ENCODE measurements at places on chromosomes 6 and 20.

DNA sequence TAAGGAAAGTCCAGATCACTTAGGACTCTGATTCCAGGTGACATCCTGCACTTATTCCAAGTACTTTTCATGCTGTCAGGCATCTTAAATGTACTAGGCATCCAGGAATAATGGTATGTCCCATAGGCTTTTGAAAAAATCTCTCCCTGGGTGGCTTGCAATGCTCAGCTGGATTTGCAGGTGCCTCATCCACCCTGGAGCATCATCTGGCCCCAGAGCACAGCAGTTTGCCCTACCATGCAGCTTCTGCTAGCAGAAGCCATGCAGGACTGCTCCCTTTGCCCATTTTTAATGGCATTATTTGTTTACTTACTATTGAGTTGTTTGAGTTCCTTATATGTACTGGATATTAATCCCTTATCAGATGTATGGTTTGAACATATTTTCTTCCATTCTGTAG, 45.2 kb downstream of the DZANK1 start:
- H3K36me3 ChIP-seq, result no peaks in the 10 kb centered on the region
- no peak overlapping the region for H3K27ac ChIP-seq
- H3K27me3 ChIP-seq, result no peaks in the 10 kb centered on the region
- no peak overlapping the region for H3K4me3 ChIP-seq
- no peaks in the 10 kb centered on the region for H3K4me1 ChIP-seq

DNA sequence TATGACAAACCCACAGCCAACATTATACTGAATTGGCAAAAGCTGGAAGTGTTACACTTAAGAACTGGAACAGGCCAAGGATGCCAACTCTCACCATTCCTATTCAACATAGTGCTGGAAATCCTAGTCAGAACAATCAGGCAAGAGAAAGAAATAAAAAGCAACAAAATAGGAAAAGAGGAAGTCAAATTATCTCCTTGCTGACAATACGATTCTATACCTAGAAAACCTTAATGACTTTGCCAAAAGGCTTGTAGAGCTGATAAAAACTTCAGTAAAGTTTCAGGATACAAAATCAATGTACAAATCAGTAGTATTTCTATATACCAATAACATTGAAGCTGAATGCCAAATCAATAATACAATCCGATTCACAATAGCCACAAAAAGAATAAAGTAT, 32.4 kb downstream of the OR5V1 start:
- no peak for DNase-seq
- no peaks in the 10 kb centered on the region for H3K36me3 ChIP-seq
- no peak overlapping the region for H3K27ac ChIP-seq
- H3K27me3 ChIP-seq, result no peaks in the 10 kb centered on the region
- no peaks in the 10 kb centered on the region for H3K4me1 ChIP-seq
- H3K4me3 ChIP-seq, result no peak overlapping the region

GRCh38 chr6:107082045-107082444, 33.3 kb downstream of the BEND3 start:
- no peak overlapping the region for H3K4me3 ChIP-seq
- no peaks in the 10 kb centered on the region for H3K4me1 ChIP-seq
- H3K27me3 ChIP-seq, result no peaks in the 10 kb centered on the region

- peak overlapping the region; percentile 85 for H3K27ac ChIP-seq
- H3K4me1 ChIP-seq, result peaks cover 6% of the 10 kb centered on the region
- H3K4me3 ChIP-seq, result peak overlapping the region; percentile 98
Observed at GRCh38 chr20:38748861-38749149, 545 bp downstream of the ACTR5 start.

- peaks cover 6% of the 10 kb centered on the region for H3K4me1 ChIP-seq
- DNase-seq, result no peak
- H3K27ac ChIP-seq, result peak overlapping the region; percentile 65
- no peaks in the 10 kb centered on the region for H3K36me3 ChIP-seq
- no peak overlapping the region for H3K4me3 ChIP-seq
Observed at GRCh38 chr6:11918739-11919605, 93.1 kb upstream of the HIVEP1 start.

DNA sequence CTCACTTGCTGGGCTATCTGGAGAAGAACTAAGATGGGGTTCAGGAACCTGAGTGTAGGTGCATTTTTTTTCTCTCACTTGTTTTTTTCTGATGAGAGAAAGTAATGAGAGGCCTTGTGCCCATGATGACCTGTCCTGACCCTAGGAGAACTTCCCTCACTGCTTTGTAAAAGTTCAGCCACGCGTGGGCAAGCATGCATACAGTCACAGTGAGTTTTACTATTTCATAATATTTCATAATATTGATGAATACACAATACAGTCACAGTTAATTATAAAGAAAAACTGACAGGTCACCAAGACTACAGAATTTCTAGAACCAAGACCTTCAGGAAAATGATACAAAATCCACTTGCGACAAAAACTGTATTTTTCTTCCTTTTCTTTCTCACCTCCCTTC, 111.8 kb downstream of the MAP7 start:
- H3K27me3 ChIP-seq, result no peaks in the 10 kb centered on the region
- H3K27ac ChIP-seq, result peak overlapping the region; percentile 74
- no peaks in the 10 kb centered on the region for H3K36me3 ChIP-seq
- no peak overlapping the region for H3K4me3 ChIP-seq
- DNase-seq, result no peak

GRCh38 chr6:6195080-6195479, 125.4 kb downstream of the F13A1 start:
- no peaks in the 10 kb centered on the region for H3K4me1 ChIP-seq
- peaks cover 5% of the 10 kb centered on the region for H3K27me3 ChIP-seq
- no peak overlapping the region for H3K4me3 ChIP-seq

GRCh38 chr6:151536188-151536479, 42.3 kb downstream of the CCDC170 start:
- DNase-seq, result no peak
- H3K4me1 ChIP-seq, result no peaks in the 10 kb centered on the region
- no peak overlapping the region for H3K4me3 ChIP-seq

DNA sequence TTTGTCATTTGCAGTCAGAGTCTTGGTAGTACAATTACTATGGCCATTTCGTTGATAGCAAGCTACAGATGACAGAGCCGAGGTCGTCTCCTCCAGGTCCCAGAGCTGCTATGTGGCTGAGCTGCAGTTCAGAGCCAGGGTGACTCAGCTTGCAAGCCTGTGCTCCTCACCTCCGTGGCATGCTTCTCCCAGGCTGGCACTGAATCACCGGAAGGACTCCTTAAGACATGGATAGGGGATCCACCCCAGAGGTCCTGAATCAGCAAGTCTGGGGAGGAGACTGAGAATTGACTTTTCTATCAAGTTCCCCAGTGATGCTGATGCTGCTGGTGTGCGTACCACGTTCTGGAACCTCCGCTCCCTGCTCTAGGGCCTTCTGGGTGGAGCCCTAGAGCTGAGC, 291.2 kb downstream of the CDH26 start:
- H3K4me3 ChIP-seq, result no peak overlapping the region
- no peaks in the 10 kb centered on the region for H3K36me3 ChIP-seq
- H3K27ac ChIP-seq, result no peak overlapping the region
- no peaks in the 10 kb centered on the region for H3K4me1 ChIP-seq
- H3K27me3 ChIP-seq, result no peaks in the 10 kb centered on the region
- no peak for DNase-seq

DNA sequence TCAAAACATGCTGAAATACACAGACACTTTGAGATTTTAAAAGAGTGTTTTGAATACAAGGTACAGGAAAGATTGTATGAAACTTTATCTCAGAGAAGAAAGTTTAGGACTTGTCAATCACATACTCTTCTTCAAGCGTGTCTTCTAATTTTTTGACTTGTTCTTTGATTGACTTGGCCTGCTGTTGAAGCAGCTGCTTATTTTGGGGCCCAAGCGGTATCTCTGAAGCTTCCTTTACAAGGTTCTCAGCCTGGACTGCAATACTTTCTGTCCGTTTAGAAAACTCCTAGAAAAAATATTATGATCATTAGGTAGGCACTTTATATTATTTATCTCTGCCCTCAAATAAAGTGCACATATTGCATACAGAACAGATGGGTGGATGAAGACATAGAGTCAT, 201.3 kb downstream of the SYNE1 start:
- H3K27me3 ChIP-seq, result no peaks in the 10 kb centered on the region
- no peaks in the 10 kb centered on the region for H3K36me3 ChIP-seq
- no peaks in the 10 kb centered on the region for H3K4me1 ChIP-seq
- no peak overlapping the region for H3K27ac ChIP-seq
- no peak for DNase-seq

DNA sequence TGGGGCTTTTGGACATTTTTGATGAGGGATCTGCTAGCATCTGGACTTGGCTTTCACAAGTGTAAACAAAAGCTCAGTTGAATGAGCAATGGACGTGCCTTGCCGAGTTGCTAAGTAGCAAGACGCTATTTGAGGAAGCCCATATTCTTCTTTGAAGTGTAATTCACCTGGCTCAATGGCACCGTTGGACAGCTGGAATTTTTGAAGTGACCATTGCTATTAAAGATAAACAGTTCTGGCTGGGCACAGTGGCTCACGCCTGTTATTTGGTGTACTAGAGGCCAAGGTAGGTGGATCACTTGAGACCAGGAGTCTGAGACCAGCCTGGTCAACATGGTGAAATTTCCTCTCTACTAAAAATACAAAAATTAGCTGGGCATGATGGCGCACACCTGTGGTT, 88.8 kb upstream of the SOX4 start:
- DNase-seq, result no peak
- H3K4me3 ChIP-seq, result no peak overlapping the region
- no peak overlapping the region for H3K27ac ChIP-seq
- H3K27me3 ChIP-seq, result no peaks in the 10 kb centered on the region

DNA sequence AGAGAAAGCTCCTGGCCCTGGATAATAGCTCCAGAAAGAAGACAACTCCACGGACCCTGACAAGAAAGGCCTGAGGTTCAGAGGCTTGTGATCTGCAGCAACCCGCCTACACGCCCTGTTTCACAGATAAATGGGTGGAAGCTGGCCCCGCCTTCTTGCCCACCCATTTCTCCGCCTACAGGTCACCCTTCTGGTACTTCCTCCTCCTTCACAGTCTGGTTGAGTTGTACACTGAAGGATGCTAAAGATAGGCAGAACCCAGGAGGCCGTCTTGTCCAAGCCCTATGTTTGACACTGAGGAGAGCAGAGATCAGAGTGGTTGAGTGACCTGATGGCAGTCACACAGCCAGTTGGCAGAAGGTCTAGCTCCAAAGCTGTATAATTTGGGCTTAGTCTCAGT, 34.2 kb upstream of the MDGA1 start:
- no peaks in the 10 kb centered on the region for H3K36me3 ChIP-seq
- no peak overlapping the region for H3K4me3 ChIP-seq
- no peak overlapping the region for H3K27ac ChIP-seq
- H3K27me3 ChIP-seq, result no peaks in the 10 kb centered on the region
- H3K4me1 ChIP-seq, result no peaks in the 10 kb centered on the region

GRCh38 chr6:36028088-36028876, 674 bp downstream of the MAPK14 start:
- peaks cover 29% of the 10 kb centered on the region for H3K4me1 ChIP-seq
- H3K36me3 ChIP-seq, result no peaks in the 10 kb centered on the region
- peak overlapping the region; percentile 98 for H3K27ac ChIP-seq
- peak overlapping the region; percentile 85 for H3K4me3 ChIP-seq
- DNase-seq, result peak; percentile 36
- peaks cover 9% of the 10 kb centered on the region for H3K27me3 ChIP-seq

- H3K4me3 ChIP-seq, result no peak overlapping the region
- H3K4me1 ChIP-seq, result peaks cover 8% of the 10 kb centered on the region
- H3K27me3 ChIP-seq, result no peaks in the 10 kb centered on the region
- H3K36me3 ChIP-seq, result no peaks in the 10 kb centered on the region
- no peak overlapping the region for H3K27ac ChIP-seq
Observed at GRCh38 chr6:2237001-2237400, 8.4 kb downstream of the GMDS start.

DNA sequence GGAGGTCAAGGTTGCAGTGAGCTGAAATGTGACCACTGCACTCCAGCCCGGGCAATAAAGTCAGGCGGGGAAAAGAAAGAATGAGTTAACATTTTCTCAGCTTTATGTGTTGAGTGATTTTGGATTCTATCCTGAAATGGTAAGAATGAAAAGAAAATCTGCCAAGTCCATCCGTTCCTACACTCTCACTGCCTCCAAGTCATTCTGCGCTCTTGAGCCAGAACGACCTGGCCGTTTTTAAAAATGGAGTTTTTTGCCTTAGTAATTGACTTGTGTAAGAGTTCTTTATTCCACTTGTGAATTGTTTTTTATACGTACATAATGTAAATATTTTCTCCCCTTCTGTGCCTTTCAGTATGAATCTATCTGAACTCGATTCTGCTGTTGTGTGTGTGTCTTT, 28.7 kb downstream of the DNAJC5 start:
- no peak overlapping the region for H3K4me3 ChIP-seq
- no peaks in the 10 kb centered on the region for H3K4me1 ChIP-seq
- H3K27me3 ChIP-seq, result no peaks in the 10 kb centered on the region
- no peak for DNase-seq
- peaks cover 9% of the 10 kb centered on the region for H3K36me3 ChIP-seq

- no peak overlapping the region for H3K27ac ChIP-seq
- no peak overlapping the region for H3K4me3 ChIP-seq
- H3K27me3 ChIP-seq, result no peaks in the 10 kb centered on the region
Observed at GRCh38 chr6:113847447-113847846, 9.7 kb upstream of the MARCKS start.

DNA sequence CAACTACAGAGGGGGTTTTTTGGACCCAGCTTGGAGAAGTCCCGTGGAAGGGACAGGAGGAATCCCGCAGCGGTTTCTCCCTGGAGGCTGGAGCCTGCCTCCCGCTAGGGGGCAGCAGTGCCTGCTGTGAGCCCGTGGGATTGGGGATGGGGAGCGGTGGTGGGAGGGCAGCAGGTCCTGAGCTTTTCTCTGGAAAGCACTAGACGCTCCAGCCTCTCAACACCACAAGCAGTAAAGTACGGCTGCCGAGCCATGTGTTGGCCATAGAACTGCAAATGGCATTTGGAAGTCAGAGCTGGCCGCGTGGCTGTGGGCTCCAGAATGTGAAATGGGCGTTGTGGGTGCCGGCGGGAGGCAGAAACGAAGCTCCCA, 47.8 kb downstream of the GMPR start:
- H3K27me3 ChIP-seq, result no peaks in the 10 kb centered on the region
- no peaks in the 10 kb centered on the region for H3K36me3 ChIP-seq
- no peak overlapping the region for H3K27ac ChIP-seq
- no peak overlapping the region for H3K4me3 ChIP-seq
- no peak for DNase-seq

DNA sequence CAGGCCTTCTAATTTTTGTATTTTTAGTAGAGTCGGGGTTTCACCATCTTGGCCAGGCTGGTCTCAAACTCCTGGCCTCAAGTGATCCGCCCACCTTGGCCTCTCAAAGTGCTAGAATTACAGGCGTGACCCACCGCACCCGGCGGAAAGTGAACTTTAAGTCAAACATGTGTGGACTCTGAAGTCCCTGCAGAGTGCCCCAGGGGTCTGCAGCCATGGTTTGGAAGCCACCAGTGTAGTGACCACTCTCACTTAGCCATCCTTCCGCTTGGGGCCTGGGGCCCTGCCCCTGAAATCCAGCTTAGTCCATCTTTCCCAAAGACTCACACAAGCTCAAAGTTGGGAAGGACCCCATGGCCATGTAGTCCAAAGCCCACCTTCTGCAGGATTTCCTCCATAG, 164.5 kb downstream of the GRM4 start:
- peaks cover 4% of the 10 kb centered on the region for H3K27me3 ChIP-seq
- peak overlapping the region; percentile 30 for H3K27ac ChIP-seq
- peaks cover 8% of the 10 kb centered on the region for H3K4me1 ChIP-seq
- no peak overlapping the region for H3K4me3 ChIP-seq

GRCh38 chr6:11212664-11213063, 19.8 kb downstream of the NEDD9 start:
- no peak overlapping the region for H3K4me3 ChIP-seq
- no peaks in the 10 kb centered on the region for H3K36me3 ChIP-seq
- H3K27me3 ChIP-seq, result no peaks in the 10 kb centered on the region
- no peak for DNase-seq
